NCI-H187 treated with DMSO at 0.1 percent for 48 hours (cell line): ENCODE measurements at places on chromosomes 1 and 21.
A peak's percentile ranks its signal among the peaks of the same experiment; 100 is the strongest.

DNA sequence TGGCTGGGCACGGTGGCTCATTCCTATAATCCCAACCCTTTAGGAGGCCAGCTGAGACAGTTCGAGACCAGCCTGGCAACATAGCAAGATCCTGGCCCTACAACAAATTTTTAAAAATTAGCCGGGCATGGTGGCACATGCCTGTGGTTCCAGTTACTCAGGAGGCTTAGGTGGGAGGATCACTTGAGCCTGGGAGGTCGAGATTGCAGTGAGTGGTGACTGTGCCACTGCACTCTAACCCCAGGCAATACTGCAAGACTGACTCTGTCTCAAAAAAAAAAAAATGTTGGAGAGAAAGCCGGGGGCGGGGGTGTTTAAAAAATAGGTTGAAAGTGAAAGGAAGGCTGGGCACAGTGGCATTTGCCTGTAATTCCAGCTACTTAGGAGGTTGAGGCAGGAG, 16.5 kb downstream of the CLDN19 start:
- DNase-seq = no peak

GRCh38 chr1:211497489-211498045, 5.6 kb upstream of the RD3 start:
- DNase-seq = peak; percentile 35

DNA sequence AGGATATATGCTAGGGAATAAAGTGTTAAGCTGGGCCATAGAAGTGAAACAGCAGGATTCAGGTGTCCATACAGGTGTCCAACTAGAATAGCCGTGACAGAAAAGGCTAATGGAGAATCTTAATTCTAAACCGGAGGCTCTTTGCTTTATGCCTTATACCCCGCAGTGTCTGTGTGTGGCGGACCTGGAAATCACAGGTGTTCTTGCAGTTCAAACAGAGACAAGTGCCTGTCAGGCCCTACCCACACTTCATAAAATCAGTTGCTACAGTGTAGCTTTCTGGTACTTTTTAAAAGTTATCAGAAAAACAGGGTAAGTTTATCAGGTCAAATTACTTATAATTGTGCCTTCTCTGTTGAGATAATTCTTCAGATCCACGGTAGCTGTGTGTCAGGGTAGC, 293.9 kb downstream of the LRRC7 start:
- no peak for DNase-seq

- DNase-seq = no peak
These were observed 71.8 kb upstream of the MACF1 start for GRCh38 chr1:39132505-39133339.

- DNase-seq = no peak
These were observed 1.2 kb downstream of the SORT1 start for GRCh38 chr1:109396513-109396839.

GRCh38 chr1:231106347-231106746, 55.5 kb upstream of the TRIM67 start:
- no peak for DNase-seq

- no peak for DNase-seq
These were observed 56.6 kb upstream of the C1orf21 start for GRCh38 chr1:184329962-184330868.

- DNase-seq = no peak
These were observed 317.1 kb downstream of the DPYD start for GRCh38 chr1:97603776-97604175.

- no peak for DNase-seq
These were observed 19.7 kb downstream of the SYNJ1 start for GRCh38 chr21:32708069-32708468.

GRCh38 chr1:167717351-167717750, 4.4 kb upstream of the MPZL1 start:
- no peak for DNase-seq

DNA sequence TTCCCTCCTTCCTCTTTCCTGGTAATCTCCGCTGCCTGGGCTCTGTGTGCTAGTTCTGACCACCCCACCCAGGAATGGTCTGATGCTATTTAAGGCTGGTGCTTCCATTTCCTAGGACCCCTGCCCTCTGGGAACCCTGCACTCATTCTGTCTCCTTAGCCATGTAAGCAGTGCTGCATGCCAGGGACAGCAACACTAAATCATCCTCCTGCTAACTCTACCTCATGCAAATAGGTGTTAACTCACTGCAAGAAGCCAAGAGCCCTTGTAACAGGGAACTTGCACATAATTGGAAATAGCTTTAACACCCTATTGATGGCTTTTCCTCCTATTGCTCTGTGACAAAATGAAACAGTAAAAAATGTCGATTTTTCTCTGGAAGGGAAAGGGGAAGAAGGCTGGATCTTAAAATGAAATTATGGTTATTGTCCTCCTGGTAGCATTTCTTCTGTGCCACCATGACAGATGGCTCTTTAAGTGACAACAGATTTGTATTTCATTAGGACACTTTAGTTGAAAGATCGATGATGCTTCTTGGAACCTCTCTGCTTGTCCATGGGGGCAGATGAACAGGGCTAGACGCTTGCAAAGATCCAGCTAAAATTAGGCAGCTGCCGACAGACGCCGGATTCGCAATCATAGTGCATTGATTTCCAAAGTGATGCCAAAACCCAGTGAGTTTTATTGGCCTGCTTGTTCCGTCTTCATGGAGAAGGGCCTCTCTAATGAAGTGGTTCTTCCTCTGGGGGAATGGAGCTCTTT, 551.7 kb downstream of the MATN1 start:
- no peak for DNase-seq

DNA sequence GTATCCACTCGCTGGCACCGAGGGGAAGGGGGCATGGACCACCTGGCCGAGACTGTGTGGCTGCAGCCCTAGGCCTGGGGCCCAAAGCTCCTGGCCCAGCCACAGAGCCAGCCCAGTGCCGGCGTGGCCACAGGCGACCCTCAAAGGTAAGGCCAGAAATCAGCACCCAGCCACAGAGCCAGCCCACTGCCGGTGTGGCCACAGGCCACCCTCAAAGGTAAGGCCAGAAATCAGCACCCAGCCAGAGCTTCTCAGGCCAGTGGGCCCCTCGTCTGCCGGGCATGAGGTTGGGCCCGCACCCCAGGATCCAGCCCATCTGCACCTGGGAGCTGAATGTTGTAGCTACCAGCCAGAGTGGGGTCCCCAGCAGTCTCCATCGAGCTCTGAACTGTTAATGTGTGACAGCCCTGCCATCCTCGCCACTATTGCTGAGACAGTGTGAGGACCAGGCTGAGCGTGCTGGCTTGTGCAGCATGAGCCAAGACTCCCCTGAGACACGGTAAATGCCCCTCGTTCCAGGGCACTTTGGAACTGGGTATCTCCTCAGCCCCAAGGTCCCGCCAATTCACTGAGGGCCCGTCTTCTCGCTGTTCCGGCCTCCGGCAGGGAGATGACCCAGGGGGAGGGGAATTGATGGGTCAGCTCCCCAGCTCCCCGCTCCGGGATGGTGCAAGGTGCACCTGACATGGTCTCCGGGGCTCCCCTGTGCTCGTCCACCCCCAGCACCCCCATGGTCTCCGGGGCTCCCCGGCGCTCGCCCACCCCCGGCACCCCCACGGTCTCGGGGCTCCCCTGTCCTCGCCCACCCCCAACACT, 4.7 kb upstream of the FTCD start:
- no peak for DNase-seq

GRCh38 chr1:106879538-106879937, 176.9 kb upstream of the PRMT6 start:
- no peak for DNase-seq

GRCh38 chr1:8496473-8496872, 178.6 kb downstream of the SLC45A1 start:
- DNase-seq = no peak

DNA sequence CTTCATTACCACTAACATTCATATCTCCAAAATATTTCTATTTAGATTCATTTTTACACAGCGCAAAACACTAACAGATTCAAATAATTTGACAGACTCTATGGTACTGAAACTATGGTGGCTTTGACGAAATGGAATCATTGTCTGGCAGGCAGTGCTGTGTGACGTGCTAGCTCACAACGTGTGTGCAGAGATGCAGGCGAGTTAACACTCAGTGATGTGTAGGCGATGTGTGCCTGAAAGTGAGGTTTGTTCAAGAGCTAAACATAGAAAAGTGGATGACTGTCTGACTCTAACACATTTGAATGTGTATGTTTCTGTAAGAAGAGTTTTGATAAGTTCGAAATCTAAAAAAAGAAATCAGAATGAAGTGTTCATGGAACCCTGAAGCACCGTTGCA, 97.7 kb downstream of the RYR2 start:
- no peak for DNase-seq
